ENCODE measurements at places on chromosomes 2 and 18.

GRCh38 chr18:63422864-63423304, 608 bp upstream of the VPS4B start:
- no peak for DNase-seq

DNA sequence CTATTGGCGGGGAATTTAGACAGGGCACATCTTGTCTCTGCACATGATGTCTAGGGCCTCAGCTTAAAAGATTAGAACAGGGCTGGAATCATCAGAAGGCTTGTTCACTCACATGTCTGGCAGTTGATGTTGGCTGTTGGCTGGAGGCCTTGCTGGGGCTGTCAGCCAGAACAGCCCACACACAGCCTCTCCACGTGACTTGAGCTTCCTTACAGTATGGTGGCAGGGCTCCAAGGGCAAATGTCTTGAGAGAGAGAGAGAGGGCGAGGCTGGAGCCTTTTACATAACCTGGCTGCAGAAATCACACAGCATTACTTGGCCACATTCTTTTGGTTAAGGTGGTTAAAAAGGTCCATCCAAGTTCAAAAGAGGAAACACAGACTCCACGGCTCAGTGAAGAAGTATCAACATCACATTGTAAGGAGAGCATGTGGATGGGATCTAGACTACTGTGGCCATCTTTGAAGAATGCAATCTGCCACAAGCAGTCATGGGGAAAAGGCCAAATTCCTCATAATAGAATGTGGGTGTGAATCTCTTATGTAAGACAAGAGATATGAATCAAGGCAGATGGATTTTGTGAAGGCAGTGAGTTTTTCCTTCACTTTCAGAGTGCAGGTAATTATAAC, 30.4 kb downstream of the SRSF7 start:
- DNase-seq: peak; percentile 37

GRCh38 chr2:551621-552020, 125.6 kb downstream of the TMEM18 start:
- no peak for DNase-seq

DNA sequence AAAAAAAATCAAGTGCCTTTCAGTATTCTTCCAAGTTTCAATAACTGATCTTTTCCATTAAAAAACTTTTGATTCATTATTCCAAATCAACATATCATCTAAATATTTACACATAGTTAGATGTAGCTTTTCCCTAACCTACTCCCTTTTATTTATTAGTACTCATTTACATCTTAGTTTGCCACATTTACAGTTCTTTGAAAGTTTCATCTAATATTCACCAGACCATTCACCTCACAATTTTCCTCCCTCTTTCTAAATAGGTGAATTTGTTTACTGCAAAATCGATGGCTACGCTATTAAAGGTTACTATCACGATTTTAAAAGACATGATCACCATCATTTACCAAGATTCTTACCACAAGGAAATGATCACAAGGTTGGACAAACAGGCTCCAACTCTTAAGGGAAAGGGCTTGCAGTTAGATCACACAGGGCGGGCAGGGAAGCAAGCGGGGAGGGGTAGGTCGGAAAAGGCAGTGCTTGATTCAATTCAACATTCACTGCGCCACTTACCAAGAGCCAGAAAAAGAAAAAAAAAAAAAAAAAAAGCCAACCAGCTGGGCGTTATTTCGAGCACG, 654 bp upstream of the MARCHF7 start:
- no peak for DNase-seq

DNA sequence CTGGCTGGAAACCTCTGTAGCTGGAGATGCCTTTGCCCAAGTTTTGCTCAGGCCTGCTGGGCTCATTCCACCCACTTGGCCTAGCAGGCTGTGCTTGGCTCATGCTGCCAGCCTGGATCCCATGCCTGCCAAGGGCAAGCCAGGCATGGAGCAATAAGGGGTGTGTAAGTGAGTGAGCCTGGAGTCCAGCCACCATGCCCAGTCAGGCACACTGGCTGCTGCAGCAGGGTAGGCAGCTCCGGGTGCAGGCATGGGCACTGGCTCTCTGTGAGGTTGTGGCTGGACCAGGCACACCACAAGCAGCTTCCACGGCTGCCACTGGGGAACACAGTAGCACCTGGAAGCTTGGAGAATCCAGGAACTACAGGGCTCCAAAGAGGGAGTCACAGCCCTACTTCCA, 147.7 kb upstream of the HS6ST1 start:
- no peak for DNase-seq

DNA sequence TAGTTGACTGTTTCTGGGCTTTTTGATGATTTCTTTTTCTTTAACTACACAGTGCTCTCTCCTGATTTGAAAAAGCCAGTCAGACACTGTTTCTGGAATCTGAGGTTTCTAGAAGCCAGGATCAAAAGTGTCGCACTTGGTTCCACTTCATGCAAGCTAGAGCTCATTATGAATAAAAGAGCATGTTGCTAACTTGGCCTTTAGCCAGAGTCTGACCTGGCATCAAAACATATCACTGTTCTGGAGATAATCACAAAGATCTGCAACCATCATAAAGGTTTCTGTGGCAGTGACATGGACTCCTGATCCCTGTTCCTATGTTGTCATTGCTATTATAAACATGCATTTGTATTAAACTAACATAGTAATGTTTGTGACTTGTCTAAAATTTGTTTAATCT, 76.1 kb upstream of the MAPRE2 start:
- no peak for DNase-seq

DNA sequence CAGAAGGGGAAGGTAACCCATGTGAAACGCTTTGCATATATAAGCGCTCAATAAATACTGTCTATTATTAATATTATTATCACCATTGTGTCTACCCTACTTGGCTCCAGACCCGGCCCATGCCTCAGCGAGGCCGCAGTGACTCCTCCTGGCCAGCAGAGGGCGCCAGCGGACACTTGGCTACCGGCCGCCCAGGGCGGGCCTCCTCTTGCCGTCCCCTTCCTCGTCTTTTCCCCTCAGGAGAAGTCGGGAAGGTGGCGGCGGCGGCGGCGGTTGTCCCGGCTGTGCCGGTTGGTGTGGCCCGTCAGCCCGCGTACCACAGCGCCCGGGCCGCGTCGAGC, at the start of gene AGFG1:
TSS of gene AGFG1 (plus strand) at position 233 of the 341 bp plus-strand sequence. CDS start 266 bp downstream, outside the sequence.
- peak; percentile 85 for DNase-seq

DNA sequence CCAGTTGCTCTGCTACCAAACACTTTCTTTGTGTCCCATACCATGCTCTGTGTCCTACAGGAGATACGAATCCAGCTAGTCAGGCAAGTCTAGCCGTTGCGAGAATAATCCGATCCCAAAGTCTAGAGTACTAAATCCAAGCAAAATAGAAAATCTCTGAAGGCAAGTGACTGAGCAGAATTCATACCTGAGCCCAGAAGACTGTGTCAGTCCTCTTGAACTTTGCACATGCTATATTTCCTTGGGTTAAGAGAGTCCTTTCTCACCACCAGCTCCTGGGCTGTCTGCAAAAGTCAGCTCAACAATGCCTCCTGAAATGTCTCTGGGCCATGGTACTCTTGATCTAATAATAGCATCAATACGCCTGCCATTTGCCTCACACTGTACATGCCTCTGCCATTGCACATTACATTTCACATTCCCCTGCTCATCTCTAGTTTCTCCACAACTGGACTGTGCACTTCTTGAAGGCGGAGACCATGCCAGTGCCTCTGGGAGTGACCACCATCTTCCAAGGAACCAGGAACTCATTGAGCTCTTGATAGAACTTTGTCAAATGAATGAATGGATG, 265.8 kb upstream of the ID2 start:
- DNase-seq: no peak

- no peak for DNase-seq
These were observed 52.5 kb downstream of the SDC1 start for GRCh38 chr2:20172273-20173055.

DNA sequence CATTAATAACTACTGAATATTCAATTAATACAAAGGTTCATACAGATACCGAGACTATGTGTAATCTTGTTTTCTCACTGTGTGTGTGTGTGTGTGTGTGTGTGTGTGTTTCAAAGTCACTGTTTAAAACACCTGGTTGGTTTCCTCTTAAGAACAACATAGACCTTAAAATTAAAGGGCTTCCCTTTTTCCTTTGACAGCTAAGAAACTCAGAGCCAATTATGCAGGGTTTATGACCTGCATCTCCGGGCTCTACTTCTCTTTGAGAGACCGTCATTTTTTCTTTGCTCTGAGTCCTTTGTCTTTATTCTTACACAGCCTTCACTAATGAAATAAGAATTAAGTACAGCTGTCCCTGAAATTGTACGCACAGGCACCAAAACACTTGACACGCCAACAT, 145.6 kb downstream of the HDAC4 start:
- DNase-seq: no peak

- DNase-seq: no peak
These were observed 188.3 kb upstream of the STON1 start for GRCh38 chr2:48341551-48342133.

GRCh38 chr2:98348066-98348561, 1.9 kb downstream of the CNGA3 start:
- DNase-seq: no peak

DNA sequence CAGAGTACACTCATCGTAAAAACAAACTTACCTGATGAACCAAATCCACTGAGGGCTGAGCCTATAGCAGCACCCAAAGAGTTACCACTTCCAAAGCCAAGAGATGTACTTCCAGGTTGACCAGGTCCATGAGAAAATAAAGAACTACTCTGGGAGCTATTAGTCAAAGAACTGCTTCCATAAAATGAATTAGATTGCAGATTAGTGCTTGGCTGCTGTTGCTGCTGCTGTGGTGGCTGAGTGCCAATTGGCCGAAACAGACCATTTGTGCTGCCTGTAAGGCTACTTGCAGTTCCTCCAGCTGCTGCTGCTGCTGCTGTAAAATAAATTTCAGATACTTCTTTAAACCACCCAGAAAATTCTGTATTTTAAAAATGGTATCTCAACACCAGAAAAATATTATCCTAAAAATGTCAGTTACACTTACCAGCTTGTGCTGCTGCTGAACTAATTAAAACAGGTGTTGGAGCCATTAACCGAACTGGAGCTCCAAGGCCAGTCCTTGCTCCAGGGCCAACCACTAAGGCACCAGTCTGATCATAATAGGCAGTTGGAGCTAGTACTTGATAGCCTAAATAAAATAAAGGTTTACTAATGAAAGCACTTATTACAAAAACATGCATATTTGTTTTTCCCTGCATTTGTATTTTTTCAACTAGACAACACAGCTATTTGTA, 58.1 kb upstream of the SDC1 start:
- peak; percentile 10 for DNase-seq

- DNase-seq: no peak
These were observed 5.9 kb downstream of the ASXL3 start for GRCh38 chr18:33583901-33584300.

- no peak for DNase-seq
These were observed 53.4 kb downstream of the ATIC start for GRCh38 chr2:215365184-215365658.

DNA sequence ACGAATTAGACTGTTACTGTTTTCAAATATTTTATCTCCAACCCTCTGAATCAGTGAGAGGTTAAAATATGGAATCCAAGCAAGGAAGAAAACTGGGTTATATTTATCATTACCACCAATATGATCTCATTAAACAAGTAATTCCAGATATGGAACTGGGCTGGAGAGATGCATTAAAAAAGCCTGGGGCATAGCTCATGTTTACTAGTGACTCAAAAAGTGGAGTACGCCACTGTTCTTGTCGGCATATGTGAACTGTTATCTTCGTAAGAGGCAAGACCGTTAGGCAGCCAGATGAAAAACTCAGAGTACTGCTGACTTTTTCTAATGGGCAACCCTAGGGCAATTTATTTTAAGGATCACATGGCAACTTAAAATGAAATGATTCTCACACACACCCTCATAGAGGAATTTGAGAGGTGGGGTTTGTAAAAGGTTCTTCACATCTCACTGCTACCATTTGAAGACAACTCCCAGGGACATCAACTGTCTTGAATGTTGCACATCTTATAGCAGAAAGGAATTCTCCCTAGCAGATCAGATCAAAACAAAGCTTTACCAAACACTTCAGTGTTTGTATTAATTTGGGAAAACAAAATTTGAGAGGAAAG, 105.2 kb upstream of the TFCP2L1 start:
- no peak for DNase-seq

GRCh38 chr18:44740000-44740399, 59.3 kb downstream of the SETBP1 start:
- DNase-seq: no peak

GRCh38 chr18:51767293-51767692, 569.8 kb upstream of the MEX3C start:
- DNase-seq: no peak

DNA sequence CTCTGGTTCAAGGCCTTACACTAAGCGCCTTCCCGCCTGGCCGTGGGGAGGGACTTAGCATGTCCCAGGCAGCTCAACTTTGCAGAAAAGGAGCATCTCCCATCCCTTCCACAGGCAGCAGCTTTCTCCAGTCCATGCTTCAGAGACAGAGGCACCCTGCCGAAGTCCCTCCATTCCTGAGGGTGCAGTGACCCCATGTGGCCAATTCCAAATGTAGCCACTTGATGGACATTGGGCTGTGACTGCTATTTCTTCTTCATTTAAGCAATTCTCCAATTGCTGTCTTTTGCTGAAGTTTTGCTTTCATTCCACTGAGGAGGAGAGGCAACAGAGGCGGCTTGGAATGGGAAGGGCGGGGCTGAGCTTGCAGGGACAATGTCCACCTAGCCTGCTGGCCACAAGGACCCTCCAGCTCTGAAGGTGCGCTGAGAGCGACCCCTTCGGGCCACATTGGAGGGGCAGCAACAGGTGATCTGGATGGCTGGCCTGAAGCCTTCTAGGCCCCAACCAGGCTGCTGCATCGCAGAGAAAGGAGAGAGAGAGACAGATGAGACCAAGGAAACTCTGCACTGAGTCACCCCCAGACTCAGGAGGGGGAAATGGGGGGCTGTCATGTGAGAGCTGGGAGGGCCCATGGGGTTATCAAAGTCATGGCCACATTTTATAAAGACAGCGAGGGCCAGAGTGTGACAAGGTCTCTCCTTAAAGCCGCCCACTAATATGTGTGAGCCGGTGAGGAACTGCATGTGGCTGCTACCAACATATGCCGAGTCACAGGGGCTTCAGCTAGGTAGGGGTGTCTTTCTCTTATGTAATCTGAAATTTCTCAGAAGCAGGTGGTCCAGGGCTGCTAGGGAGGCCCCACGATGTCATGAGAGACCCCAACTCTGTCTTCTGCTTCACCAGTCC, 61.3 kb downstream of the LONRF2 start:
- peak; percentile 72 for DNase-seq

- no peak for DNase-seq
These were observed 232.9 kb upstream of the TANK start for GRCh38 chr2:160927324-160927723.

DNA sequence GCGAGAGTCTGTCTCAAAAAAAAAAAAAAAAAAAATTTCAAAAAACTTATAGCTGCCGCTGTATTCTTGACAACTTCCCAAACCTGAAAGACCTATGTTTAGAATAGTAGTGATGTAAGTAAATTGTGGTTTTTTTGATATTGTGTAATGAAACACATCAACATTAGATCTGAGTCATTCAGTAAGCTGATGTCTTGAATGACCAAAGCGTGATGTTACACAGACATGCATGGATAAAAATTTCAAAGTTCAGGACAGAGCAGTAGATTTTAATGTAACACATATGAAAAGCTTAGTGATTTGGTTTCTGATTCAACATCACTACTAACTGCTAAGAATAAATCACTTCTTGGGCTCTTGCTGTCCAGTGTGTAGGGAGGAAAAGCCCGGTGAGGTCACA, 69.3 kb upstream of the MEX3C start:
- no peak for DNase-seq

Data from lung microvascular endothelial cell (primary cell).